ENCODE measurements at places on chromosomes 11 and 22.

GRCh38 chr11:760236-760635 is 13.0 kb downstream of the TALDO1 start:
- DNase-seq: no peak

- DNase-seq: no peak
These were observed 745.6 kb downstream of the NELL1 start for GRCh38 chr11:21414953-21415352.

DNA sequence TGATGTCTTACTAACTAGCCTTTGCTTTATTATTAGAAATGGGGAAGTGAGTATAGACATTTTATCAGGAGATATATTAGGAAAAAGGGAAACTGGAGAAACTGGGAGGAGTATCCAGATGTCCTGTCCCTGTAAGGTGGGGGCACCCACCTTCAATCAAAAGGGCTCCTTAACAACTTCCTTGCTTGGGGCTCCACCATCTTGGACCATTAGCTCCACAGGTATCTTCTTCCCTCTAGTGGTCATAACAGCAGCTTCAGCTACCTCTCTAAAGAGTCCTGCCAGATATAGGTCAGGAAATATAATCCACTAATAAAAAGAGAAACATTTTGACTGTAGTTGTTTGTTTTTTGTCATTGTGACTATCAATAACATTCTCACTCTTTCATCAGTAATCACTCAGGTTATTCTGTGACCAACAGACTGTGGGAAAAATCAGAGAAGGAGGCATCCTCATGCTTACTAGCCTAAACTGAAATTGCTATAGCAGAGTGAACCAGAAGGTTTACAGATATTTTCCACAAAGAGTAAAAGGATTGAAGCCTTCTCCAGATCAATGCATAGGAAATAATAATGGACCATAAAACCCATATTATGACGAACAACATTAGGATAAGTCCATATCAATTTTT is 10.4 kb downstream of the OR51B4 start:
- DNase-seq: no peak

DNA sequence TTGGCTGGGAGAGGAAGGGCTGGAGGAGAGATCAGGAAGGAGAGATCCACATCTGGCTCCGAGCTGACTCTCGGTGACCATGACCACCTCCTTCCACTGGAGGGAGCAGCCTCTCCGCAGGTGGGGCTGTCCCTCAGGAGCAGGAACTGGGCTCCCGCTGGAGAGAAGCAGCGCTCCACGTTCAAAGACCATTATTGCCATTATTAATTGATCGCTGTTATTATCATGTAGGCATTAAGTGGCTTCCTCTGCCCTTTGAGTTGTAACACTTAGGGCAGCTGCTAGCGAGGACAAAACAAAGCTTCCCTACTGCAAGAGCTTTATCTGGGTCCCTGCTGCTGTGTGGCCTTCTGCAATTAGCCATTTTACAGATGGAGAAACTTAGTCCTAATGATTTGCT is 251.9 kb downstream of the ST3GAL4 start:
- no peak for DNase-seq

DNA sequence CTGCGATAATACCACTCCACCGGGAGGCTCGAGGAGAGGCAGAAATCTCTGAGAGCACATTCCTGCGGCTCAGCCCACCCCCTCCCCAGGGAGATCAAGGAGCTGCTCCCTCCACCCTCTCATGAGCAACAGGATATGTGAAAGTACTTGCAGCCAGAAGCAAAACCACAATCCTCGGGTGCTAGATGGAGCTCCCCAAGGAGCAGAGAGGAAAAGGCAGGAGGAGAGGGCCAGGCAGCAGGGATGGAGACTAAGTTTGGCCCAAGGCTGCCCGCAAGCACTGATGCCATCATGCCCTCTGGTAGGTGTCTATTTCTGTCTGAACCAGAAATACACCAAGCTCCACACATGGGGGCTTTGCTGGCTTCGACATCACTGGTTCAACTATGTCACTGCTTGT is 22.3 kb downstream of the VPS37C start:
- DNase-seq: no peak

DNA sequence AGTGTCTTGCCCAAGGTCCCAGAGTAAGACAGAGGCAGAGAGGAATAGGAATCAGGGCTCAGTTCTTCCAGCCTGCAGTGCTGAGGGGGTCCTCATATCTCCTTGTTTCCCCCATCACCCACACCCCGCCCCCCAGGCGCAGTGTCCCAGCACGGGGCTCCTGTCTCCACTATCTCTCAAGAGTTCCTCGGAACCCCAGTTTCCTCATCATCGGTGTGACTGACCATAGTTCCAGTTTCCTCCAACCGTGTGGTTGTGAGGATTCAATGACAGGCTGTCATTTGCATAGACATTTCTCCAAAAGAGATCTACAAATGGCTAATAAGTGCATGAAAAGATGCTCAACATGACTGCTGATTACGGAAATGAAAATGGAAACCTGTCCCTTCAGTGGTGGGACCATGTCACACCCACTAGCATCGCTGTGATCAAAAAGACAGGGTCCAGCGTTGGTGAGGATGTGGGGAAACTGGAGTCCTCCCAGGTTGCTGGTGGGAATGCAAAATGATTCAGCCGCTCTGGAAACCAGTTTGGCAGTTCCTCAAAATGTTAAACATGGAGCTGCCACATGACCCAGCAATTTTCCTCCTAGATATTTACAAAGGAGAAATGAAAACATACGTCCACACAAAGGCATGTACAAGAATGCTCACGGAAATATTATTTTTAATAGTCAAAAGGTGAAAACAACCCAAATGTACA is 31.8 kb upstream of the PDGFB start:
- no peak for DNase-seq
